CD14-positive monocyte (primary cell): ENCODE measurements at places on chromosomes 6 and 20. TPM values are rescaled to one million over a fixed set of nuclear protein-coding genes. Genes with fewer than 3 reads are reported as not detected.

The HLA-A gene
- 1,574 and 2,621 TPM in 2 replicates for polyA plus RNA-seq

- no peak overlapping the region for H3K4me3 ChIP-seq
- H3K4me1 ChIP-seq, result peaks cover 12% of the 10 kb centered on the region
- no peak for DNase-seq
- no peaks in the 10 kb centered on the region for H3K36me3 ChIP-seq
- H3K27me3 ChIP-seq, result no peaks in the 10 kb centered on the region
- H3K27ac ChIP-seq, result no peak overlapping the region
These were observed 110.1 kb downstream of the BMP2 start for GRCh38 chr20:6877633-6878032.

GRCh38 chr6:154473324-154473723 lies 37.2 kb downstream of the CNKSR3 start:
- H3K4me1 ChIP-seq, result no peaks in the 10 kb centered on the region
- no peak overlapping the region for H3K4me3 ChIP-seq
- H3K36me3 ChIP-seq, result no peaks in the 10 kb centered on the region
- no peak overlapping the region for H3K27ac ChIP-seq
- H3K27me3 ChIP-seq, result no peaks in the 10 kb centered on the region

The GPR6 gene
- polyA plus RNA-seq, result not detected

DNA sequence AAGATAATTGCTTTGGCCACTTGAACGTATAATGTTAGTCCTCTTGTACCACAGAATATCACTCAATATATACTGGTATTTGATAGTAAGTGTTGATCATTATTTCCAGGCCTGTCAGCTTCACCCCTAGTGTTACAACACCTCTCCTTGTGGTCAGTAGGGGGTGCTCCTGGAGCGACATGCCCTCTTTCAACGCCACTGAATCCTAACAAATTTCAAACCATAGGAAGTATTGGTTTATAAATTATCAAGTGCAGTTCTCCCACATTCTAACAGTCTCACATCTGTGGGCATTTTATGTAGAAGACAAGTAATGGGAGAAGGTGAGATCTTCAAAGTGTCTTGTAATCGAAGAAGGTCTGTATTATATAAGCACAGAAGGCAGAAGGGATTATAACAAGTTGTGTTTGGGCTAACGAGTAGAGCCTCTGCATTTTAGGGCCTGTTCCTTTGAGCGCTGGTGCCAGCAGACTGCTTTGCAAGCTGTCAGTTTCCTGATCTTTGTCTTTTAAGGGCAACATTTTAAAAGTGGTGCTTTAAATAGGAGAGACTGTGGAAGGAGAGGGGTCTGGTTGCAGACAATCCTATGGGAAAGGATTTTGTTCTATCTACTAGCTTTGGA lies 57.1 kb upstream of the CEP162 start:
- H3K27me3 ChIP-seq, result no peaks in the 10 kb centered on the region
- H3K36me3 ChIP-seq, result no peaks in the 10 kb centered on the region
- H3K4me3 ChIP-seq, result no peak overlapping the region
- no peaks in the 10 kb centered on the region for H3K4me1 ChIP-seq
- H3K27ac ChIP-seq, result no peak overlapping the region

GRCh38 chr6:100388868-100389519 lies 75.7 kb downstream of the SIM1 start:
- DNase-seq, result no peak
- H3K27ac ChIP-seq, result no peak overlapping the region
- H3K4me1 ChIP-seq, result no peaks in the 10 kb centered on the region
- no peaks in the 10 kb centered on the region for H3K36me3 ChIP-seq
- H3K4me3 ChIP-seq, result no peak overlapping the region

The ZSCAN31 gene
- not detected for polyA plus RNA-seq
